ENCODE measurements at places on chromosomes 11 and 22.

DNA sequence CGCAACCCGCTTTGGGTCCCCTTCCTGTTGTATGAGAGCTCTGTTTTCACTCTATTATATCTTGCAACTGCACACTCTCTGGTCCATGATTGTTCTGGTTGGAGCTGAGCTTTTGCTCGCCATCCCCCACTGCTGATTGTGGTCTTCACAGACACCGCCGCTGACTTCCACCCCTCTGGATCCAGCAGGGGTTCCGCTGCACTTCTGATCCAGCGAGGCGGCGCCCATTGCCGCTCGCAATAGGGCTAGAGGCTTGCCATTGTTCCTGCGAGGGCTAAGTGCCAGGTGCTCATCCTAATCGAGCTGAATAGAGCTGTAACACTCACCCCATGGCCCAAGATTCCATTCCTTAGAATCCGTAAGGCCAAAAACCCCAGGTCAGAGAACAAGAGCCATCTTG, 1905.8 kb upstream of the RAG2 start:
- no peak for DNase-seq

GRCh38 chr22:26672060-26672471, 14.7 kb downstream of the MIAT start:
- DNase-seq, result no peak

DNA sequence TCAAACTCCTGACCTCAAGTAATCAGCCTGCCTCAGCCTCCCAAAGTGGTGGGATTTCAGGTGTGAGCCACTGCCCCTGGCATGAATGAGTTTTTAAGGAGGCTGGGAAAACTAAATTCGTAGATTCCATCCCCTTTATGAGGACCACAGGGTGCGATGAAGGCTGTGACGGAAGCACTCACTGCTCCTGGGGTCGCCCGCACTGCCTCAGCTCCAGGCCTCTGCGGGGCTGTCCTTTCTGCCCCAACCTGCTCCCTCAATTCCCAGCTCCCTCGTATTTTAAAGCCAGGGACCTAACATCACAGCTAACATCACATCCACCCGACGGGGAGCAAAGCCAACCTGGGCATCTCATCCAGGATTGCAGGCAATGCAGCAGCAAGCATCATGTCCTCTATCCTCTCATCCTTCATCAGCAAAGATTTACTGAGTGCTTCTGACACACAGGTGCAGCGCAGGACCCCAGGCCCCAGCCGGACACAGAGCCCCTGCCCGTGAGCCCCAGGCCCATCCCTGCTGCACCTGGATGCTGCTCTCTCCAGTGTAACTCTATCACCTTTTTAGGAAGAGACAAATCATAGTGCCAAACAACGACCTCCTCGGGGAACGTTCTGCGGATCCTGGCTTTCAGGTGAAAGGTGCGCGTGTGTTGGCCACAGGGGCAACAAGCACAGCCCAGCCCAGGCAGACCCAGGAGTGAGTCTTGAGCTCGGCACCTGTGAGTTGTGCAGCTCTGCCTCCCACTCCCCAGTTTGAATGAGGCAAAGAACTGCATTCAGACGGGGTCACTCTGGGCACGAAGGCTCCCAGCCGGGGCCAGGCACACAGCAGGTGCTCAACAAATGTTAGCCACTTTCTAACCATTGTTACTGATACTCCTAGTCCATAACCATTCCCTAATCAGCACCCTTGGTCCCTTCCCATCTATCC, 134.3 kb downstream of the CRYBB2 start:
- DNase-seq, result no peak

- no peak for DNase-seq
Observed at GRCh38 chr11:113991170-113991569, 16.3 kb downstream of the HTR3A start.

DNA sequence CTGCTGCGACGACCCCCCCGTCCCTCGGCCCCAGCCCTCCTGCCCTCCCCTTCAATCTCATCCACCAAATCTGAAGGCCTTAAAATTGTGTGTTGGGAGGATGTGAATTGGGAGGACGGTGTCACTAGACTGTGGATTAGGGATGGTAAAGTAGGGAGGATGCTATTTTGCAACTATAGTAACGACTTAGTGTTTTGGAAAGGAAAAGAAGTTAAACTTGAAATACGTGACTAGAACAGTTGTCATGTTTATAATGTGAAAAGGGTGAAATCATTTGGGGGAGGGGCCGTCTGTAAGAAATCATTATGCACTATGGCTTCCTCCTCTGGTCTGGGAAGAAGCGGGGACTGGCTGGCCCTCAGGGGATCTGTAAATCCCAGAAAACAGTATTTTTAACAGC, 43.4 kb upstream of the NNMT start:
- no peak for DNase-seq

DNA sequence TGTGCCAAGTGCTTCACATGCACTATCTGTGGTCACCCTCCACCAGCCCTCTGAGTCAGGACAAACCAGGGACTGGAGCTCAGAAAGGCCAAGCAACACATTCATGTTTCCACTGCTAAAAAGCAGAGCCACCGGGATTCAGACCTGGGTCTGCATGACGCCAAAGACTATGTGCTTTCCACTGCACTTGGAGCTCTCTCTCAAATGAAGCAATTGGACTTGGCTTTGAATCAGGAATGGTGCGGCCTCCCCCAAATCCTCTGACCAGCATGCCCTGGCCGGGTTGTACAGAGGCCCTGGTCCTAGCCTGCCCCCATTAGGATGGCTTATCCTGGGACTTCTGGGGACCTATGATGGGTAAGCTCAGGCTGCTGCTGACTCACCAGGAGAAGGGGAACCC, 80.7 kb downstream of the PKNOX2 start:
- no peak for DNase-seq

DNA sequence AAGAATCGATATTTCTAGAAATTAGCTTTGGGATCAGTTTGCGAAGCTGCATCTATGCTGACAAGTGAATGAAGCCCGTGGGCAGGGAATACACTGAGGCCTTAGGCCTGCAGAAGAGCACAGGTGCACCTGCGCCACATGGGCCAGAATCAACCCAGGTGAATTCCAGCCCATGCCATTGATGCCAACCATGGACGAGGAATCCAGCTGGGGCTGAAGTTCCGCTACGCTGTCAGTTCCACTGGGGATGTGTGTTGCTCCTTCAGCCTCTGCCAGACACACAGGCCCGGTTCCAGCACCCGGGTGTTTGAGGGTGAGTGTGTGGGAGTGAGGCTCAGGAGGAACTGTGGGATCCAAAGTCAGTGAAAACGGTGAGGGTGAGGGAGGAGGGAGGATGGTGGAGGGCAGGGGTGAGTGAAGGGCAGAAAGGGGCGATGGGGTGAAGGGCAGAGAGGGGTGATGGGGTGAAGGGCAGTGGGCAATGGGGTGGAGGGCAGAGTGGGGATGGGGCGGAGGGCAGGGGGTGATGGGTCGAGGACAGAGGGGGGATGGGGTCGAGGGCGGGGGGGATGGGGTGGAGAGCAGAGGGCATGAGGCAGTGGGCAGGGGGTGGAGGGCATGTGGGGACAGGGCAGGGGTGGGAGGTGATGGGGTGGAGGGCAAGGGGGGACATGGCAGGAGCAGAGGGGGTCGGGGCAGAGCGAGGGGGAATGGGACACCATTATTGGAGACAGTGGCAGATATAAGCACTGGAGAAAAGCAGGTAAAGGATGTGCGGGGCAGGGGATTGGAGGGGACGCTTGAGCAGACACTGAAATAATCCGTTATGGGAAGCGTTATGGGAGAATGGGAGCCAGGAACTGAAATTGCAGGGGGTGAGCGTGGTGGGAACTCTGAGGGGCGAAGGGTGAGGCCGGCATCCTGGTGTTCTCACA, 931.6 kb downstream of the BRD1 start:
- no peak for DNase-seq

GRCh38 chr11:125649465-125650166, 24.7 kb downstream of the CHEK1 start:
- DNase-seq, result no peak

DNA sequence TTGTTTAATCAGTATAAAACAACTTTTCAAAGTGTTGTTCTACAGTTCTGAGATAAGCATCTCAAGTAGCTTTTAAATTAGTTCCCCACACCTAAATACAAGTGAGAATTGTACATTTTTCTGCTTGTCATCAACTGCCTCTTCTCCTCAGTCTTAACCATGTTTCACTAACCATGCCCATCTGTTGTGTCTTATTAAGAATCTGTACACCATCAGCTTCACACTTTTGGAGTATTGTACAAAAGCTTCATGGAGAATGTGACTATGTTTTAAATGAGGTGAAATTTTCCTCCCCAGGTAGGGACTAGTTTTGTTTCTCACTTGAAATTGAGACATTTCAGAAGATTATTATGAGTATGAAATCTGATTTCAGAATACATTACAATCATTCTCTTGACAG, 52.4 kb downstream of the SIK2 start:
- DNase-seq, result no peak

GRCh38 chr11:124085997-124086846, 29.0 kb upstream of the VWA5A start:
- DNase-seq, result no peak

- peak; percentile 79 for DNase-seq
Observed at GRCh38 chr11:84969103-84969502, 658.0 kb downstream of the DLG2 start.

DNA sequence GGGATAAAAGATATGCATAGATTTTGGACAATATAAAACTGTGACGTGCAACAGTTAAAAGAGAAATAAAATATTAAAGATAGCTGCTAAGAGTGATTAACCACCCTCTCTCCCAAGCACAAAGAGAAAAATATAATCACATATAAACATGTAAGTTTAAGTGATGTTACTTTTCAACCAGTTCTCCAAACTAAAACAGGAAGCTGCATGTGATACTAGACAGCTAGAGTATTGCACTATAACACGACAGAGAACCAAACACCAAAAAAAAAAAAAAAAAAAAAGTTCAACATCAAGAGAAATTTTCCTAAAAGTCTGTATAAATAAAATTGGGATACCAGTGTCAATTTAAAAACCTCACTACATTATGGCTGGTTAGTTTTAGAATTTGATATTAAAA, 79.1 kb downstream of the PICALM start:
- no peak for DNase-seq

DNA sequence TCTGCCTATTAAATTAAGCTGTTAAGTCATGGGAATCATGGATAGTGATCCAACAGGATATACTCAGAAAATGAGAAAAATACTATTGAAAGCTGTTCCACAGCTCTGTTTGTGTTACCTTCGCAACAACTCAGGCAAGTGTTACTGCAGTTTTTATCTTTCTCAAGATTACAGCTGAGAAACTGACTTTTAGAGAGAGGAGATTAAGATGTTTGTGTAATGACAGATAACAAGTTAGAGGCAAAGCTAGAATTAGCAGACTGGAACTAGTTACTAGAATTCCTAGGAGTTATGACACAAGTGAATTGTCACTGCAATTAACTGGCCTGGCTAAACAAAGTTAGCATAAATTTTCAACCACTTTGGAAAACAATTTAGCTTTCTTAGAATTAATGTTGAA, 1.6 kb downstream of the SLN start:
- DNase-seq, result no peak

- no peak for DNase-seq
Observed at GRCh38 chr11:70755410-70756158, 357.3 kb downstream of the CTTN start.

- no peak for DNase-seq
Observed at GRCh38 chr22:19974268-19974861, 32.7 kb upstream of the TXNRD2 start.

GRCh38 chr22:20588843-20589581, 81.6 kb downstream of the MED15 start:
- no peak for DNase-seq

- DNase-seq, result no peak
Observed at GRCh38 chr11:82303671-82304070, 430.0 kb downstream of the FAM181B start.

GRCh38 chr11:88337987-88338668, 592 bp upstream of the CTSC start:
- no peak for DNase-seq

DNA sequence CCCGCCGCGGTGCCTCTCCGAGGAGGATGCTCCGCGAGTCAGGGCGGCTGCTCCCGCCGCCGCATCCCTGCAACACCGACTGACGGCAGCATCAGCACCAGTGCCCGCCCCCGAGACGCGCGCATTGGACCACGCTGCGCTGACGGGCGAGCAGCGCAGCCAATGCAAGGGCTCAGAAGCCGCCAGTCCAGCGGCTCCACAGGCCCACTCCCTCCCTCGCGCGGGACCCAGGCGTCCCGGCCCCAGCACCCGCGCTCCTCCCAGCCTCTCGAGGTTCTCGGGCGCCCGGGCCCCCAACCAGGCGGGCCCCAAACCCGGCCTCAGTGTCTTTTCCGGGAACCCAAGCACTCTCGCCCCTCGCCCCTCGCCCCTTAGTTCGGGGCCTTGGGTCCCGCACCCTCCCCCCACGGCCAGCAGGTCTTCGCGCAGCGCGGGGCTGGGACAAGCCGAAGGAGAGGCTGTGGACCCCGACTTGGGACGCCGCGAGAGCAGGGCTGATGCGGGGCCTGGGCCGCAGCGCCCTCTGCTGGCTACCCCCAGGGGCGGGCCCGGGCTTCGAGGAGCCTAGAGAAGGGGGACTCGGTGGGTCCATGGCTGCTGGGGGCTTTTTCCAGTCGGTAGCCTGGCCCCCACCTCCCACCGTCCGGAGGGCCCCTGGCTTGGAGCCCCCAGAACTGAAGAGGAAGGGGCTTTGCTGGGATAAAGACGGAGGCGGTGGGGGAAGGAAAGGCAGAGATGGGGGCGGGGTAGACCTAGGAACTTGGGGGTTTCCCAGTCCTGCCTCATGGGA, at the start of gene NRXN2:
NRXN2 (minus strand) TSS at position 81 of the 790 bp plus-strand sequence. CDS start 9,498 bp downstream, outside the sequence.
- no peak for DNase-seq

DNA sequence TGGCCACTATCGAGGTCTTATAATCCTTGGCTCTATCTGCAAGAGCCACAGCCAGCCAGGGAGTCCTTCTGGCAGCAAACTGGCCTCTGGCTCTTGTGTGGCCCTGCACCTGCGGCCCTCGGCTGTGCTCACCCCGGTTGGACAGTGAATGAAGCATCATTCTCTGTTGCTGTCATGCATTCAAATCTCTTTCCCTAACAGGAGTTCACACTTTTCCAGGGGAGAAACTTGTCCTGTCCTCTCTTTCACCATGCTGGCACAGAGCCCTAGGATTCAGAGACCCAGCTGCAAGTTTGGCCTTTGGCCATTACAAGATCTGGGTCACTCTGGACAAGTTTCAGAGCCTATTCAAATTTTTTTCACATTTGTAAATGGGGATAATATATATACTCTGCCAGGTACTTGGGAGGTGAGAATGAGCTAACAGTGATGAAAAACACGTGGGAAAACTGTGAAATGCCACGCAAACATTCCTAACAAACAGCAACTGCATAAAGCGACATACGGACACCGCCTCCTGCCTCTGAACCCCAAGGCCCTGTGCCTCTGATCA, 34.2 kb downstream of the TMEM184B start:
- DNase-seq, result no peak

GRCh38 chr11:2210366-2211112, 38.9 kb upstream of the TH start:
- DNase-seq, result no peak

GRCh38 chr22:31983911-31984656, 39.7 kb downstream of the YWHAH start:
- no peak for DNase-seq

- DNase-seq, result no peak
Observed at GRCh38 chr11:128687321-128687720, 6.6 kb upstream of the FLI1 start.

GRCh38 chr22:28956506-28956905, 73.1 kb downstream of the ZNRF3 start:
- no peak for DNase-seq

Data from non-pigmented ciliary epithelial cell (primary cell).